ENCODE measurements at places on chromosomes 7 and 10. TPM values are rescaled to one million over a fixed set of nuclear protein-coding genes. Genes with fewer than 3 reads are reported as not detected.

Gene GATA3
- 163 TPM for total RNA-seq

Gene PLAC9
- not detected for total RNA-seq

Gene CRYGN
- total RNA-seq, result not detected

Gene RNF32
- total RNA-seq, result 4.8 TPM

Gene PRF1
- 78.3 TPM for total RNA-seq

Gene ODAD2
- total RNA-seq, result not detected

Gene TMEM213
- not detected for total RNA-seq

Gene MAGI2
- total RNA-seq, result not detected

Gene TSPAN12
- total RNA-seq, result not detected

Gene PTN
- not detected for total RNA-seq

Gene CUEDC2
- 61.8 TPM for total RNA-seq

Gene CPSF4
- 72.8 TPM for total RNA-seq

Gene UCMA
- not detected for total RNA-seq

Gene ACSL5
- total RNA-seq, result 61.0 TPM

Gene AOAH
- 46.0 TPM for total RNA-seq

Gene ELN
- not detected for total RNA-seq

Gene CNOT4
- total RNA-seq, result 22.1 TPM

Gene MMP21
- total RNA-seq, result 0.09 TPM

Gene COL13A1
- total RNA-seq, result not detected

Gene GSTO1
- 134 TPM for total RNA-seq

Gene DRGX
- total RNA-seq, result not detected

Gene OR2A5
- not detected for total RNA-seq

Gene NKX1-2
- not detected for total RNA-seq

Gene LRRN3
- 138 TPM for total RNA-seq

Gene SLC26A4
- 3.5 TPM for total RNA-seq

Gene PLAU
- 4.8 TPM for total RNA-seq

Gene ARHGEF35
- total RNA-seq, result 3.6 TPM

Gene SPDYE6
- total RNA-seq, result not detected

Gene WNT16
- not detected for total RNA-seq
